Activated naive CD4-positive, alpha-beta T cell treated with Interleukin-2 at 50 U/mL for 16 hours (primary cell): ENCODE measurements at places on chromosomes 4 and X.

- DNase-seq, result no peak
These were observed 71.9 kb downstream of the MAGEB17 start for GRCh38 chrX:16239211-16239610.

DNA sequence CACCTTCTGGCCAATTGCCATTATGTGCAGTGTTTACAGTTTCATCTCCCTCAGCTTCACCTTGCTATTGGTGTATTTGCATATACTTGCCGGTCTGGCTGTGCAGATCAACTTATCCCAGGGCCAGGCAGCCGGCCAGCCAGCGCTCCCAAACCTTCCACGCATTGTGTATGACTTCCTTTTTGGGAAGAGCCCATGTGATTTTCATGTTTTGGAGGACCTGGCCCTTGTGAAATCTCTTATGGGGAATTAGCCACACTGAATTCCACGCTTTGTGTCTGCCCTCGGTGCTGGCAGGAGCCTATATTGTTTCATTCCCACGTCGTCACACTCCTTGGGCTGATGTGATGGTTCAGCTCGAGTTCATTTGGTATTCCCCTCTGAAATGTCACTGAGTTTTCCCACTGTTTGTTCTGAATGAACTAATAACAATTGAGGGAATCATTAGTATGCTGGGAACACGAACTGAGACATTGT lies 6.0 kb upstream of the PDLIM3 start:
- DNase-seq, result no peak

GRCh38 chr4:24988776-24989175 lies 42.0 kb downstream of the LGI2 start:
- no peak for DNase-seq

GRCh38 chr4:109953556-109953955 lies 40.9 kb downstream of the EGF start:
- no peak for DNase-seq

DNA sequence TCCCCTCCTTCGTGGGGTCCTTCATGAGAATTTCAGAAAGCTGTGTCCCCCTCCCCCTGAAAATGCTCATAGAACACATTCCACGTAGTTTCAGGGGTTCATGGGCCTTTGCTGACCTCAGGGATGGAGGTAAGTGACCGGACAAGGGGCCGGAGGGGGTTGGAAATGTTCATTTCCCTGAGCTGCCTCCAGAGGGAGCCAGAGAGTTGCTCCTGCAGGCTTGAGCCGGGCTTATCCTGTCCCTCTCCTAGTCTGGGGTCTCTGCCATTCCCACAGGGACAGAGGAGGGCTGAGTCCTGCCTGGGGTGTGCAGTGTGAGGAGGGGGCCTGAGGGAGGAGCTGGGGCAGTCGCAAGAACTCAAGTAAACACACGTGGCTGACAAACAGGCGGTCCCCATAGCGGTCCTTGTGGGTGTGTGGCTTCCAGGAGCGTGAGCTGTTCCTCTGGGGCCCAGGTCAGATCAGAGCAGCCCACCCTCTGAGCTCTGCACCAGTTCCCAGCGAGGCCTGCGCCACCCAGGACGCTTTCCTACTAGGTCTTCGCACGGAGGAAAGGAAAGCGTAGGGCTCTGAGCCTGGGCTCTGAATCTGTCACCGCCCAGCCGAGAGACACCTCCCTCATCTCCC lies 62.5 kb downstream of the WFS1 start:
- DNase-seq, result peak; percentile 27
